ENCODE measurements at places on chromosomes 16 and 17.

GRCh38 chr17:82804442-82805191, 35.2 kb downstream of the ZNF750 start:
- DNase-seq: no peak

GRCh38 chr17:59026176-59026939, 80.3 kb downstream of the TRIM37 start:
- DNase-seq: no peak

GRCh38 chr17:1234455-1234854, 35.8 kb upstream of the BHLHA9 start:
- no peak for DNase-seq

- no peak for DNase-seq
These were observed 365.7 kb downstream of the SEC14L1 start for GRCh38 chr17:77506371-77506991.

DNA sequence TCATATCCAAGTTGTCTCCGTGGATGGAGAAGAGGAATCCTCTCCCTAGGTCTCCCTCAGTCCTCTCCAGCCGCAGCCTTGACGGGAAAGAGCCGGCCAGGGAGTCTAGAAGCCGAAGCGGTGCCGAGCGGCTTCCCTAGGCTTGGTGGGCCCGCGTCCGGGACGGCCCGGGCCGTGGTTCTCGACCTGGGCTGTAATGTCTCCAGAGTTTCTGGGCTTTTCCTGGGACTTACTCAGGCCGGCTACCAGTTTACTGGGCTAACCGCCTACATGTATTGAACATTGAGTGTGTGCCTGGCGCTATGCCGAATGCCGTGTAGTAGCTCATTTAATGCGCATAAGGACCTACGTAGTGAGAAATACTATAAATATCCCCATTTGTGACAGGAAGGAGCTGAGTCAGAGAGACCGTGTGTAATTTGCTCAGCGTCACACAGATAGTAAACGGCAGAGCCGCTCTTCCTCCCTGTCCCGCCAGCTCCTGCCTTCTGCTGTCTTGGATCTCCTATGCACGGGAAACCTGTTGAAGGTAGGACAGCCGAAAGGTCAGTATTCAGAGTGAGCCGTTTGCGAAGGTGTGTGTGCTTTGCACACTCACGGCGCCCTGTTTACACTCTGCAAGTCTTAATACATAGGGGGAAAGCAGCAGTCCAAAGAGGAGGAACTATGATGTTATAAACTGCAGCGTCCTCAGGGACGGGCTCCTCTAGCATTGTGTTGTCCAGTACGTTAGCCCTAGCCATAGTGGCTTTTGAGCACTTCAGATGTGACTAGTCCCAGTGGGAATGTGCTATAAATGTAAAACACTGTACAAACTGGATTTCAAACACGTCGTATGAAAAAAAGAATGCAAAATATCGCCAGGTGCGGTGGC, 723 bp upstream of the SPAG5 start:
- peak; percentile 32 for DNase-seq

GRCh38 chr16:50071075-50071671, 5.4 kb downstream of the HEATR3 start:
- no peak for DNase-seq

DNA sequence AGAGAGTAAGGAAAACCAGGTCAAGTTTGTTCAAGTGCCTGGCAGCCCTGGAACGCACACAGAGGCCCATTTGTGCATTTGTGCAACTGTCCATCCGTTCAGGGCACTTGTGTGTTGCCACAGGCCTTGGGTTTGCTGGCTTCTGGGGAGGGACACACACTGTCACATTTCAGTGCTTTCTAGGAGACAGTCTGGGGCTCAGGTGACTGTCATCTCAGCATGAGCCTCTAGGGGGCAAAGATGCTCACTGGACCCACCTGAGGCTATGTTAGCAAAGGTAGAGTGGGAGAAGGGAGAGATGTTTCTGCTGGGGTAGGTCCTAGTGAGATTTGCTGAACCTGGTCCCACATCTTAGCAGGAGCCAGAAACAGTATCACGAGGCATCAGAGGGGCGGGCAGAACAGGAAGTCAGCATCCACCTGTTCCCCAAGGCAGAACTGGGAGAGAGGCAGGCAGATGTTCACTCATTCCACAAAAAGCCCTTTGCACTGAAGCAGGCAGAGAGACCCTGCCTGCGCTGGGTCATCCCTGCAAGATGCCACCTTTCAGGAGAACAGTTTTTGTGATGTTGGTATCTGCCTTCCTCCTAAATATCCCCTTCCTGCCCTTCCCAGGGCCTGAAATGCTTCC, 48.5 kb downstream of the RAI1 start:
- no peak for DNase-seq

DNA sequence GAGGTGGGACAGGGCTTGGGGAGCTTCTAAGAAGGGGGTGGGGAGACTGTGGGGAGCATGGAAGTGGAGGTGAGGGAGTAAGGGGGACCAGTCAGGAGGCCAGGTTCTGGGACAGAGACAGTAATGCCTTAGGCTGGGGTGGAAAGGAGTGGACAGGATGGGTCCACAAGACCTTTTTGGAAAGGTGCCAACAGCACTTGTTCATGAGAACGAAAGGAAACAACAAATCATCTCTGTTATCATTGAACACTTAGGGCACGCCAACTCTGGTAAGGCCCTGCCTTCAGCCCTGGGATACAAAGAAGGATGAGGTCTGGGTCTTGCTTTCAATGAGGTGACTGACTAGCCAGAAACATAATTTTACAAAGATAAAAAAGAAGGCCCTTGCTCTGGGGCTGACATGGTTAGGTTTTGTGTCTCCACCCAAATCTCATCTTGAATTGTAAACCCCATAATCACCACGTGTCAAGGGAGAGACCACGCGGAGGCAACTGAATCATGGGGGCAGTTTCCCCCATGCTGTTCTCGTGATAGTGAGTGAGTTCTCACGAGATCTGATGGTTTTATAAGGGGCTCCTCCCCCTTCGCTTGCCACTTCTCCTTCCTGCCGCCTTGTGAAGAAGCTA, 113.8 kb downstream of the SLC39A11 start:
- DNase-seq: no peak

DNA sequence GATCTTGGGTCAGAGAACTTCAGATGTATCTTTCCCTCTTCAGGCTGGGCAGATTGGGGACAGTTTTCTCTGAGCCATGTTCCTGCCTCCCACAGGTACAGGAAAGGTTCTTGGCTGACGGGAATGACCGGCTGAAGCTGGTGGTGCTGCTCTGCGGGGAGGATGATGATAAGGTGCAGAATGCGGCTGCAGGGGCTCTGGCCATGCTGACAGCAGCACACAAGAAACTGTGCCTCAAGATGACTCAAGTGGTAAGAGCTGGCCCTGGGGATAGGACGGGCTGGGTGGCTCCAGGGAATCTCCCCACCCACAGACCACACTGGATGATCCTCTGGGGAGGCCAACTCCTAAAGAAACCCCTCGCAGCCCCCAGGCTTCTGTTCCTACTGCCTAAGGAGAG, 10.9 kb downstream of the SLC35G3 start:
- DNase-seq: no peak

DNA sequence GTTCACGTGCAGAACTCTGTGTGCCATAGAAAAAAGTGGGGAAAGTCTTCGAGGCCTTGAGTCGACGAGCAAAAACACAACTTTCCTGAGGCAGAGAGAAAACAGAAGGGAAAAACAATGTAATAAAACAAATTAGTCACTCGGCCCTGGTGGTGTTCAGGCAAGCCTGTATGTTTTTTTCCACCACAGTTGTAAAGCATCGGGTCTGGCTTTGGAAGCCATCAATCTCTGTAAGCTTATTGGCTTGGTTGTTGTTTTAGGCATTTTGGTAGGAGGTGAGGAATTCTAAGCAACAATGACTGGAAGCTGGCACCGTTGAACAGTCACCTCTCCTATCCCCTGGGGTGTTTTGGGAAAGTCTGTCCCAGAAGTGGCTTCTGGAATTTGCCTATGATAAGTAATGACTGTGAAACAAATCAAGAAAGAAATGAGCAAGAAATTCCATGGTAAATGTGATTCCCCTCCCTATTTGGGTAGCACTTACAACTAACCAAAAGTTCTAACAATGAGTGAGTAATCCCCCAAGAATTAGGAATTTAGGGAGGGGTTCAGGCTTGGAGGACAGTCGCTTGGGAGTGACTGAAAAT, 2.8 kb downstream of the CDH13 start:
- DNase-seq: no peak

- DNase-seq: no peak
These were observed 22.2 kb downstream of the CLEC19A start for GRCh38 chr16:19307587-19308241.

GRCh38 chr16:69057400-69058378, 47.8 kb upstream of the HAS3 start:
- DNase-seq: no peak

Measured in left renal pelvis (tissue), 4 donors.